Activated T-cell treated with anti-CD3 and anti-CD28 coated beads, Interleukin-2, amount 50 U/mL, for 4 hours (primary cell): ENCODE measurements at places on chromosomes 1 and 21.
A peak's percentile ranks its signal among the peaks of the same experiment; 100 is the strongest.

- no peak for DNase-seq
These were observed 33.5 kb upstream of the CCDC27 start for GRCh38 chr1:3718764-3719163.

DNA sequence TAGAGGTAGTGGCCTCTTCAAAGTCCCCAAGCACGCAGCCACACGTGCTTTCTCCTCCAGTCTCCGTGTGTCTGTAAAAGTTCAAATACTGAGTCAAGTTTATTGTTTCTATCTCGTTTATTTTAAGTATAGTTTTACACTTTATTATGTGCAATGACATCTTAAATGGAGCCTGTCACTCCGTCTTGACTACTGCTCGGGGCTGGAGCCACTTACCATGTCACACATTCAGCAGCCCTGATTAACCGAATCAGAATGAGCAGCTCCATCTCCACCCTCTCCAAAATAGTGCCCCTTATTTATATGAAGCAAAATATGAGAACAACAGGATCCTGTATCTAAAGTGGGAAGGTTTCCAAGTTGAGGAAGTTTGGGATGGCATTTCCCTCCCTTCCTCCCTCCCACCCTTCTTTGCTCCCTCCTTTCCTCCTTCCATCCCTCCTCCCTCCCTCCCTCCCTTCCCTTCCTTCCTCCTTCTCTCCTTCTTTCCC is 201.0 kb downstream of the PBX1 start:
- DNase-seq: no peak

DNA sequence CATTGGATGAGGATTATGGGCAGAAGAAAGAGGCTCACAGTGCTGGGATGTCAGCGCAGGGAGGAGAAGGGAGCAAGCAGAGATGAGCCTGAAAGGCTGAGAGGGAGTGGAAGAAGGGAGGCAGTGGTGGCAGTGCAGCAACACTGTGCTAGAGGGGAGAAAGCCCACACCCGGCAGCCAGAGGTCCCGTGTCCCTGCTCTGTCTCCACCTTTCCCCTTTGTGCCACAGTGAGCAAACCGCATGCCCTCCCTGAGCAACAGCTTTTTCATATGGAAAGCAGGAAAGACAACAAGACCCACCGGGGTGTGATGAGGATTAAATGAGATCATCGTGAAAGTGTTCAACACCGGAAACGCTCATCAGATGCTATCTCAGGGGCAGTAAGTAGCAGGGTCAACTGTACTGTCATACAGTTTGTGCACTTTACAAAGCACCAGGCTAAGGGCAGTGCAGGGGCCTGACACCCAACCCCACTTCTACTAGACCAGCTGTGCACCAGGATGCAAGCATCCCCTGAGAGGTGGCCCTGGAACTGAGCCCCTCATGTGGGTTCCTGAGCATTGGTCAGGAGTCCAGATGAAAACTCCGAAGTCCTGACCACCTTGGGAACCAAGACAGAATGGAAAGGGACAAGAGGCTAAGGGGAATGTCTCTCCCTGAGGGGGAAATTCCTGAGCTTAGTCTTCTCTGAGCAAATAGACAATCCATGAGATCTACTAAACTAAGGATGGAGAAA is 9.1 kb downstream of the NHLH1 start:
- DNase-seq: no peak

DNA sequence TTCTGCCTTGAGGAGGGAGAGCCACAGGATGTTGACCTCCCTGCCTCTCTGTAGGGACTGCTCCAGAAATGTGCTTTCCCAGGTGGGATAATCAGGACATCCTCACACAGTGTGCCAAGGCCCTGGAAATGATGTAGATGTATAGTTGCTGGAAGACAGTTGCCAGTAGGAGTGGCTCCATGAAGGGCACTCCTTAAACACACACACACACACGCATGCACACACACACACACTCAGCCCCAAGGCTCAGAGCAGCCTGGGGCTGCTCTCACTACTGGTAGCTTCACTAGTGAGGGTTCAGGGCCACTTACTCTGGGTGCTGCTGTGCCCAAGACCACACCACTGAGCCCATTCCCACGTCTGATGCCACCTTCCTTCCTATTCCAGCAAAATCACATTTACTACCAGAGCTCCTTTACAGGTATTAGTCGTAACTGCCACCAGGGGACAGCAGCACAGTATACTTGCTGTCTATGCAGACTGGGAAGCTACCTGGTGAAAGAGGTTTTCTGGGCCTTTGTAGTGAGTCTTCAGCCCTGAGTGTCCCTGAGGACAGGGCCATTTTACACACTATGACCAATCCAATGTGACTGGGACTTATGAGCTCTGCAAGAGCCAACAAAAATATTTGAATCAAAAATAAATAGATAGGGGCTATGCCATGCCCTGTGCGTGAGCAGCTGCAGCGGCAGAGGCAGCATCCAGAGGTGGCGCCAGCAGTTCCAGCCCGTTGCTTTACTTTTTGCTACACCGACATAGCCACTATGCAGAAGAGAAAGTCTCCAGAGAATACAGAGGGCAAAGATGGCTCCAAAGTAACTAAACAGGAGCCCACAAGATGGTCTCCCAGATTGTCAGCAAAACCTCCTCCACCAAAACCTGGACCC is 15.0 kb downstream of the CRNN start:
- DNase-seq: no peak

- DNase-seq: no peak
These were observed 130.7 kb downstream of the MACF1 start for GRCh38 chr1:39335216-39335615.

- DNase-seq: peak; percentile 84
These were observed 37.1 kb downstream of the ARHGEF16 start for GRCh38 chr1:3491291-3492246.

DNA sequence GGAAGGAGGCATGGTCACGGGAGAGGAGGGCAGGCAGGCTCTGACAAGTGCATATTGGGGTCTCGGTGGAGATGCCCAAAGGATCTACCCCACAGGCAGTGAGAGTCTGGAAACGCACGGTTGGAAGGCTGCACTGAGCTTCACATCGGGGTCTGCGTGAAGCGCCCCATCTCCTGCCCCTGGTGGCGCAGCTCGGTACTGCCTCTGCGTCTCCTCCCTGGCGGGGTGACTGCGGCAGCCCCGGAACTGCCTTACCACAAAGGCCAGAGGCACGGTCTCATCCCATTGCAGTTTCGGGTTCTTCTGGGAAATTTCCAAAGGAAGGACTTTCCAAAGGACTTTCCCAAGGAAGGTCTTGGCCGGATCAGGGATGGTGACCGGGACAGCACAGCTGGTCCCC is 69.2 kb upstream of the AJAP1 start:
- DNase-seq: peak; percentile 12

DNA sequence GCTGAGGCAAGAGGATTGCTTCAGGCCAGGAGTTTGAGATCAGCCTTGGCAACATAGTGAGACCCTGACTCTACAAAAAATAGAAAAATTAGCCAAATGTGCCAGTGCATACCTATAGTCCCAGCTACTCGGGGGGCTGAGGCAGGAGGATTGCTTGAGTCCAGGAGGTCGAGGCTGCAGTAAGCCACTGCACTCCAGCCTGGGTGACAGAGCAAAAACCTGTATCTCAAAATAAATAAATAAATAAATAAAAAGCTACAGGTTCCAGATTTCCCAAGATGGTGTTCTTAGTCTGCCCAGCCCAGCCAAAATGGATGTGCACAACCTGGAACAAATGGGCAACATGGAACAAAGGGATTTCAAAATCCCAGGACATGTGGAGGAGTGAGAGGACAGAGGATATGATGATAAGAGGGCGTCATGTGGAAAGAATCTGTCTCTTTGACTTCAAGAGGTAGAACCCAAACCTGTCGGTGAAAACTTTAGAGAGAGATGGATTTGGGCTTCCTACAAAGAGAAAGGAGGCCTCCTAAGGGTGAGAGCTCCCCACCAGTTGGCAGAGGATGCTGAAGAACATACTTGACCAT is 3.2 kb downstream of the EDARADD start:
- no peak for DNase-seq

DNA sequence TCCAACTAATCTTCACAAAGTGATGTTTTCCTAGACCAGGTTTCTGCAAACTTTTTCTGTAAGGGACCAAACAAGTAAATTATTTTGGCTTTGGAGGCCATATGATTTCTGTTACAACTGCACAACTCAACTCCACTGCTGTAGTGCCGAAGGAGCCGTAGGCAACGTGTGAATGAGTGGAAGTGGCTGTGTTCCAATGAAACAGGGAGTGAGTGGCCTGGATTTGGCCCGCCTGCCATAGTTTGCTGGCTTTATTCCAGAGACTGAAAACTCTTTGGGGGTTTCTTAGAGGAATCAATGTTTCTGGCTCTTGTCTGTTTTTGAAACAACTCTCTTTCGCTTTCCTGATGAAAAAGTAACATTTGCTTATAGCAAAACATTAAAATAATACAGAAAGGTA is 12.6 kb upstream of the ACTL8 start:
- DNase-seq: no peak

DNA sequence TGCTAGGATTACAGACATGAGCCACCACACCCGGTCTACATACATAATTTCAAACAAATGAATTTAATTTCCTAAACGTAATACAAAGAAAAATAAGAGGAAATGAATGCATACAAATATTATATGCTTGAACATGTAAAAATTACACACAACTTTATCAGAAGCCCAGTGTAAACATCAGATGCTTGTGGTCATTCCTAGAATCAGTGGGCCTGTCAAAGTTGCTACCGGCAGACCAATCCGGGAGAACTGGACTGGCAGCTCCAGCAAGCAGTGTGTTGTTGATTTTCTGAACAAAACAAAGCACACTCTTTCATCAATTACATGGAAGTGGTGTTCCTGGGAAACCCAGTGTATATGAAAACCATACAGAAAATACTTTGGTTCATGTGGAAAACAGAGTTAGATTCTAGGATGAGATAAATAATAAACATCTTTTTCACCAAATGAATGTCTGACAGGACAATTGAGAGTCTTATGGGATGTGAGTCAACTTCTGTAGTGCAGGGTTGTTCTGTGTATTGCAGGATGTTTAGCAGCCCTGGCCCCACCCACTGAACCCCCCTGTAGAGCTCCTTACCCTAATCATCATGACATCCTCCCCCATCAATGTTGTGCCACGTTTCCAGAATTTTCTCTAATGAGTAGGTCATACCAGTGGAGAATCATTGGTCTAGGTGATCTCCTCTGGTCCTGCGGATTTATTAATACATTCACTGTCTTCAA is 33.8 kb downstream of the MFSD2A start:
- DNase-seq: no peak

- no peak for DNase-seq
These were observed 33.7 kb upstream of the CCSAP start for GRCh38 chr1:229376521-229376920.

DNA sequence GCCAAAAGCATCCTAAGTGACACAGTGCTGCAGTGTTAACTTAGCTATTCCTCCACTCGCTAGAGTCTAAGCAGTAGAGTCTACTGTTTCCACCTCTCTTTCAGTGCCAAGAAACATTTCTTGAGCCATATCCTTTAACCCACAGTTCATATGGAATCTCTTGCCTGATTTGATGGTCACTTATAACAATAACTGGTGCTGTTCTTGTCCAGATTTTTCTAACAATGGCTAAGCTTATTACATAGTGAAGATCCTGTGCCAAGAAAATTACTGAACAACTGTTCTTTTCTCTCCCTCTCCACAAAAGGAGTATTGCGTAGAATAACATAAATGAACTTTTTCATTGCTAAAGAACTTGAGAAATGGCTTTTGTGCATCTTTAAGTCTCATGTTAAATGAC is 121.3 kb downstream of the CDC7 start:
- no peak for DNase-seq

DNA sequence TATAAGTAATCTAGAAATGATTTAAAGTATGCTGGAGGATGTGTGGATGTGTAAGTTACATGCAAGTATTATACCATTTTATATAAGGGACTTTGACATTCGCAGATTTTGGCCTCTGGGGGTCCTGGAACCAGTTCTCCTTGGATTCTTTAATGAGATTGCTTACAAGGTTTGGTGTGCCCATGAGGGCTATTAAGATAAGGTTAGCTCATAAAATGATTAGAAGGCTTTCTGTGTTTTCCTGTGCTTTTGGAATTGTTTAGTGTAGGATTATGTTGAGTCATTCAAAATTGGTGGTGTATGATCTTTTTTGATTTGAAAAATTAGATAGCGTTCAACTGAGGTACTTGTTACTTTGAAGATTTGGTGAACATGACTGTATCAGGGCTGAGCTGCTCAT is 5.6 kb downstream of the USP25 start:
- no peak for DNase-seq

GRCh38 chr1:10932088-10932487 is 80.4 kb upstream of the TARDBP start:
- no peak for DNase-seq

DNA sequence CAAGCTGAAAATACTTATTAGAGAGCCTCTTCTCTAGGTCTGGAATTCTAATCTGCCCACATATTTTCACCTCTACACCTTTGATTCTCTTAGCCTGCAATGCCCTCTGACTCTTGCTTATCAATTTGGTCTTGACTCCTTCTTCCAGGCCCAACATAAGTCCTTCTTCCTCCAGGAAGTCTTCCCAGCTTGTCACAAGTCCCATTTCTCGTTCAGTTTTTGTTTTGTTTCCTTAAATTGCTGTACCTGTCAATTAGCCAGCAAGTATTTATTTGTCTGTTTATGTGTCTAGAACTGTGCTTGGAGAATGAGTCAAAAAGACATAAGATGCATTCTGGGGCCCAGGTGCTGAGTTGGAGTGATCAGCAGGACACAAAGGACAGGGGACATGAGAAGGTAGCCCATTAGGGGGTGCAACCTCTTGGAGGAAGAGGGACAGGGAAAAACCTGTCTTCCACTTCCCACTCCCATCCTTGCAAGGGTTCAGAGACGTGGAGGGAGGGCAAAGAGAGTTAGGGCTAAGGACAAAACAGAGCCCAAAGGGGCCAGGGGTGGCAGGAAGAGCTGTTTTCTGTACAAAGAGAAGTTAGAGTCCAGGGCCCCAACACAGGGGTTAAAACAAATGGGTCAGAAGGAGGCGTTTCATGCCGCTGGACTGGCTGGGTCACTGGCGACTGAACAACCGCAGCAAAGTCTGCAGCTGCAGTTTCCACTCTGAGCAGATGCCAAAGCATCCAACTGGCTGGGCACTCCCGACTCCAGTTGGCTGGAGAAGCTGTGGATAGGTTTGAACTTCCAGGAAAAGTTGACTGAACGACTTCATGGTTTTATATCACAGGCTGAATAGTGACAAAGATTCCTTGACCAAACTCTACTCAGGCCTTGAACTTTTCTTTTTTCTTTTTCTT is 10.7 kb upstream of the CNR2 start:
- DNase-seq: no peak

DNA sequence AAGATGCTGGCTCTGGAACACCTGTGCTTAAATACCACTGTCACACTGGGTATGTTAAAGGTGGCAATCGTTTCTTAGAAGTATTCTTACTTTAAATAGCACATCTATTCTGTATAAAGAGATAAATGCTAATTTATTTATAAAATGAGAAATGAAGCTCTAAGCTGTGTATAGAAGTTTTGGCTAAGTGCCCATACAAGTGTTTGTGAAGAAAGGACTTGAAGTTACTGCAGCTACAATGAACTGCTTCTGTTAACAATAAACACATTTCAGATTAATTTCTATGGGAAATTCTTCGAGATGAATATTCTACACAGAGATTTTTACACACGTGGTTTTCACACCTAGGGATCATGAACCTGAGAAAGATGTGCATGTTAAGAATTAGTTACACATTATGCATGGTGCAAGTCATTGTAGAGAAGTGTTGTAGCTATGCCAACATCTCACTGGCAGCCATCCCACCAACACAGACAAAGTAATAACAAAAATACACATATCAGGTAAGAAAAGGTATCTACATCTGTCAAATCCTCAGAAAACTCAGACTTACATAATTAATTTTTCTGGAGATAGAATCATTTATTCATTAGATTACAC is 16.2 kb downstream of the COL24A1 start:
- no peak for DNase-seq
